ENCODE measurements at places on chromosomes 3 and 15.

DNA sequence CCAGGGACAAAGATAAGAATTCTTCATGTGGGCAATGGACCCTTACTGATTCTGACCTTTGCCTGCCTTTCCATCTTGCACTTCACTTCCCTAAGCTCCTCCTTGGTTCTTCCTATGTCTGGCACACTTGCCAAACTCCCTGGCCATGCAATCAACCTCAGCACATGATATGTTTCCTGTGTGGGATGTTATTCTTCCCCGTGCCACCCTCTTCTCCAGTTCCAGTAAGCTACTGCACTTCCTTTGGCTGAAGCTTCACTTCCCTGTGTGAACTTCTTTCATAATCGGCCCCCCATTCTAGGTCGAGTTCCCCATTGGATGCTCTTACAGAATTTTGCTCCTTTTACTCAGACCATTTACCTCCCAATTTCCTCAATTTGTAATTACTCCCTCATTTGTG lies 10.7 kb upstream of the TASOR start:
- DNase-seq = no peak

DNA sequence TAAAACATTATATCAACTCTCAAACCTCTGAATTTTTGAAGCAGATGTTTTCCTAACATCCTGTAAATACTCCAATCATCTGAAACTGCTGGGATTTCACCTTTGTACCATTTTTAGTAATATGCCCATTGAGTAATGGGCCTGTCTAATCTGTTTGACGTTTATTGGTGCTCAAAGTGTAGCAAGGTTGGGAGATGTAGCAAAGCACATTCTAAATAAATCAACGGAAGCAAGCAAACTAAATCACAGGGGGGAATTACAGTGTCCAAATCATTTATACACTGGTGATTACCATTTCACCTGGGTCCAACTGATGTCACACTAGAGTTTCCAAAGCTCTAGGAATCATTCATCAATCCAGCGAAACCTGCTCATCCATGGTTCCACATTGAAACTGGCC lies 518.7 kb upstream of the TBL1XR1 start:
- DNase-seq = no peak

DNA sequence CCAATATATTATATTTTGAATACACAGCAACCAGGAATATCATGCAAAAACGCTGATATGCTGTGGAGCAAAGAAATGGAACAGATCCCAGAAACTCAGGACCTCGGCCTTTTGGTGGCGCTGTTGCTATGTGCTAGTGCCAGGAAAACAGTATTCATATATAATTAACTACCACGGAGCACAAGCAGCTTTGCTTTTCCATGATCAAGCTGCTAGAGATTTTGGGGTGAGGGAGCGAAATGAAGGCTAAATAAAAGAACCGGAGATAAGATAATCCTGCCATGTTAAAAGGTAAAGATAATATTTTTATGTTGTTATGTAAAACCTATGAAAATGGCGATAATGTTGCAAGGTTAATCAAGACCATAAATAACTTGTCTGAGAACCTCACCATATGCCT lies 157.7 kb upstream of the FAM3D start:
- no peak for DNase-seq

DNA sequence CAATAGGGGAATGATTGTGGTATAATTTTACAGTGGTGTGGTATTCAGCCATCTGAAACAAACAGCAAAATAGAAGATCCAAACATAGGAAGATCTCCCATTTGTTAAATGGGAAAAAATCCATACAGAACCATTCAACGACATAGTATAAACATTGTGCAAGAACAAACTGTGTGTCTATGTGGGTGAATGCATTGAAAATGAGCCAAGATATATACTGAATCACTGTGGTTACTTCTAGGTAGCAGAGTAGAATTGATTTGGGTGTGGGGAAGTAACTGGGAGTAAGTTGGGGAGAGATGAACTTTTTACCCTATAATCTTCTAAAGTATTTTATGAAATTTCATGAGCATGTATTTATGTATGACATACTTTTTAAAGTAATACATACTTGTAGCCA lies 123.1 kb upstream of the UMPS start:
- no peak for DNase-seq

- DNase-seq = no peak
Measured at GRCh38 chr3:150764967-150765366, 2.0 kb upstream of the SIAH2 start.

GRCh38 chr3:194386066-194386465 lies 13.0 kb downstream of the GP5 start:
- no peak for DNase-seq

GRCh38 chr15:73560501-73561117 lies 72.6 kb downstream of the NPTN start:
- no peak for DNase-seq

DNA sequence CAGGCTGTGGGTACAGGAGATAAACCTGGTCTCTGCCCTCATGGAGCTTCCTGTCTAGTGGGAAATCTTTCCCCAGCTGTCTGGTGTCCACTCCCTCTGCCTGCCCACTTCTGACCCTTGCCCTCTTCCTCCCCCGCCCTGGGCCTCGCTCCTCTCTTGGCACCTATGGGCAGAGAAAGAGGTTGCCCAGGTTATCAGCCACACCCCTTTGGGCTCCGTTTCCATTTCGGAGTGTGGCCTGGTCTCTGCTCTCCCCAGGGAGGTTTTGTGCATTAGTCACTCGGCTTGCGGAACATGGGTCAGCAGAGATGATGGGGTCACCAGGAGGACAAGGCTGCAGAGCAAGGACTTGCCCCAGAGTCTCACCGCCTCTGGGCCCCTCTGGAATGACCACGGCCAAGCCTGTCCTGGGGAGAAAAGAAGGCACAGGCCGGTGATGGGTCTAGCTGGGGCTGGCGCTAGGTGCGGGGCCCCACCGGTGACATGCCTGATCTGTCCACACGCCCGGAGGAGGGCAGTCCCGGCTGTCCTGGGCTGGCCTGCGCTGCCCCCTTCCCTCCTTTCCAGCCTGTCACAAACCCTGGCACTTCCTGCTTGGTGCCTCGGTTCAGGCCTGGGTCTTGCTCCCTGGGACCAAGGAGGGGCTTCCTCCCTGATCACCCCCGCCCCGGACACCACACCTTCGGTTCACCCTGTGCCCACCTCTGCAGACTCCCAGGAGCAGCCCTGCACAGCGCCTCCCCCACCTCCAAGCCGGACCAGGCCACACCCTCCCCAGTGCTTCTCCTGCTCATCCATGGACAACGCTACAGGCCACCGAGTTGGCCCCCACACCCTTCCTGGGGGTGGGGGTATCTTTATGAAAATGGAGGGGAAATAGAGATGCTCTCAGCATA lies 35.6 kb upstream of the MUC4 start:
- DNase-seq = no peak

DNA sequence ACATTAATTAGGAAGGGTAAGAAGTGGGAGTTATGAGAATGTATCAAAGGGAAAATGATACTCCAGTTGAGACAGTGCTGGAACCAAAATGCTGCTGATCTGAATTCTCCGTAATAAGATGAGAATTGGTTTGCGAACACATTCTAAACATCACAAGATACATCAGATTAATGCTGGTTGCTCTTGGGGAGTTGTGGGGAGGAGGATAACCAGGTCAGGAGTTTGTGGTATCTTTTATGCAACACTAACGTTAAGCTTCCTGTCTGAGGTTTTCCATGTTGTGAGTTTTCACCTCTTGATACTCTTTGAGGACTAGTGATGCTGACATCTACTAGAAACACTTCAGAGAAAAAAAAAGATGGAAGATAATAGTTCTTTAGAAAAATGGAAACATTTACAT lies 47.2 kb downstream of the PPARG start:
- no peak for DNase-seq

- DNase-seq = no peak
Measured at GRCh38 chr15:87031540-87032230, 952.0 kb downstream of the AGBL1 start.

DNA sequence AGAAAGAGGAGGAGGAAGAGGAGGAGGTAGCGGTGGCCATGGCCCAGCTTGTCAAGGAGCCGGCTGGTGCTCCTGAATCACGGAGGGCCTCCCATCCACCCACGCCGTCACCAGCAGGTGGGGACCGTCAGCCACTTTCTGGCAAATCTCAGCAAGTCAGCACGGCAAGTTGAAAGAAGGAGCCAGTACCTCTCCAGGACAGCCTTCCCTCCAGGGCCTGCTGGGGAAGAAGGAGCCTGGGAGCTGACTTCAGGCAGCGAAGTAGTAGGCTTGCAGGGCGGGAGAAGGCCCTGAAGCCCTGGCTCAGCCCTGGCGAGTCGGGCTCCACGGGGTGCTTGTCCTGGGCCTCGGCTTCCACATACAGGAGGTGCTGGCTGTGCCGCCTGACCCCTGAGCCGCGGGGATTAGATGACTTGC lies 99.2 kb upstream of the TRPM1 start:
- DNase-seq = no peak

Data from hypothalamus (tissue), 51 donors.